ENCODE measurements at places on chromosomes 13 and 19.

DNA sequence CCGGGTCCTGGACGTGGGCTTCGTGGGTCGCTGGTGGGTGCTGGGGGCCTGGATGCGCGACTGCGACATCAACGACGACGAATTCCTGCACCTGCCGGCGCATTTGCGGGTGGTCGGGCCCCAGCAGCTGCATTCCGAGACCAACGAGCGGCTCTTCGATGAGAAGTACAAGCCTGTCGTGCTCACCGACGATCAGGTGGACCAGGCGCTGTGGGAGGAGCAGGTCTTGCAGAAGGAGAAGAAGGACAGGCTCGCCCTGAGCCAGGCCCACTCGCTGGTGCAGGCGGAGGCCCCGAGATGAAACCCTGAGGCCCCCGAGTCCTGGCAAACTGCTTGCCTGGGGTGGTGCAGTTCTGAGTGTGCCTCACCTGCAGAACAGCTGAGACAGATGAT lies 787 bp downstream of the TIMM29 start:
- no peak for DNase-seq

- DNase-seq, result no peak
These were observed 502.8 kb downstream of the COG6 start for GRCh38 chr13:40158218-40158617.

- no peak for DNase-seq
These were observed 324.7 kb downstream of the DLEU7 start for GRCh38 chr13:50518781-50519201.

DNA sequence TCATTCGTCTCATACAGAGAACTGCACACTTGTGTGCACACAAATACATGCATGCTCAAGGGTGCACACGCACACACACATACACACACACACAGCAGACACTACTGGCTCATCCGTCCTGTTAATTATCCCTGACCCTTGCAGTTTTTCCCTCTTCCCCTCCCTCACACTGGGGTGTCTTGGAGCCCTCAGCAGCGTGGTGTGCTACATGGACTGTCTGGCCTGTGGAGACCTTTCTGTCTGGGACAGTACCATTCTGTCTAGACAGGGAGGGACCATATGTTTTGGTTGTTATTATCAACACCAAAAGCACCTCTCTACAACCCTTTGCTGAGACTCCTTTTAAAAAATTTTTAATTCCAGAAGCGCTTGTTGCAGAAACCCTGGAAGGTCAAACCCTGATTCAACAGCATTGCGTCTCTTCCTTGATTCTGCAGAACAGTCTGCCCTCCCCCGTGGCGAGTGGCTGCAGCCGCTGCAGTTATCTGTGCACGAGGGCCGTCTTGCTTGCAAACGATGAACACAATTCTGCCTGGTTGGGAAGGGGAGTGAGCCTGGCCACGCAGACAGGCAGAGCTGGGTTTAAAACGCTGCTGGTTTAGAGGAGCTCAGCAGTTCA lies 374.0 kb downstream of the IRS2 start:
- DNase-seq, result peak; percentile 82

DNA sequence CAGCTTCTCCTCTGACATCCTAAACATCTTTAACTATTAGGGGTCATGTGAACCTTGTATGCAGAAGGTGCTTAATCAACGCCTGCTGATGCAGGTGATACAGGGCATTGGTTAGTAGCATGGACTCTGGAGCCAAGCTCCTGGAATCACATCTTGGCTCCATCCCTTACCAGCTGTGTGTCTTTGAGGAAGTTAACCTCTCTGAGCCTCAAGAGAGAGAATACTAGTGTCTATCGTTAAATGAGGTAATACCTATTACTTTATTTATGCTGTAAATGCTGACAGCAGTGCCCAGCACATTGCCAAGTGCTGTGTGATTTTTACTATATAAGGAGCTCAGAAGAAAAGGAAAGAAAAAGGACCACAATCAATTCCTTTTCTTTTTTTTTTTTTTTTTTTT lies 11.2 kb upstream of the SELENOW start:
- no peak for DNase-seq

Measured in OCI-M1 (cell line).